ENCODE measurements at places on chromosomes 7 and 10.

DNA sequence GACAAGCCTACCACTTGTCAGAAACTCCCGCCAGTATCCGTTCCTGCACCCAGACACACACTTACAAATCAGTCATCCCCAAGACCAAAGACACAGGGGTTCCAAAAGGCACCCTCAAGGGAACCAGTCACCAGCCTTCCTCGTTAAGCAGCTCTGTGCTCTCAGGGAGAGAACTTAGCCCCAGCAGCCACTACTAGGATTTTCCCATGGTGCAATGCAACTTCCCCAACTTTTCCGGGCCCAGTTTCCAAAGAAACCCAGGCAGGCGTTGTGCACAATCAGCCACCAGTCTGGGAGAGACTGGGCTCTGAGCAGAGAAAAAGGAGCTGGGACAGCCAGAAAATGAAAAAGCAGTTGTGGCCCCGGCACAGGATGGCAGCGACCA, 1.2 kb downstream of the DLG5 start:
- no peak for DNase-seq

- DNase-seq: no peak
Measured at GRCh38 chr10:116988311-116988710, 16.7 kb downstream of the SHTN1 start.

DNA sequence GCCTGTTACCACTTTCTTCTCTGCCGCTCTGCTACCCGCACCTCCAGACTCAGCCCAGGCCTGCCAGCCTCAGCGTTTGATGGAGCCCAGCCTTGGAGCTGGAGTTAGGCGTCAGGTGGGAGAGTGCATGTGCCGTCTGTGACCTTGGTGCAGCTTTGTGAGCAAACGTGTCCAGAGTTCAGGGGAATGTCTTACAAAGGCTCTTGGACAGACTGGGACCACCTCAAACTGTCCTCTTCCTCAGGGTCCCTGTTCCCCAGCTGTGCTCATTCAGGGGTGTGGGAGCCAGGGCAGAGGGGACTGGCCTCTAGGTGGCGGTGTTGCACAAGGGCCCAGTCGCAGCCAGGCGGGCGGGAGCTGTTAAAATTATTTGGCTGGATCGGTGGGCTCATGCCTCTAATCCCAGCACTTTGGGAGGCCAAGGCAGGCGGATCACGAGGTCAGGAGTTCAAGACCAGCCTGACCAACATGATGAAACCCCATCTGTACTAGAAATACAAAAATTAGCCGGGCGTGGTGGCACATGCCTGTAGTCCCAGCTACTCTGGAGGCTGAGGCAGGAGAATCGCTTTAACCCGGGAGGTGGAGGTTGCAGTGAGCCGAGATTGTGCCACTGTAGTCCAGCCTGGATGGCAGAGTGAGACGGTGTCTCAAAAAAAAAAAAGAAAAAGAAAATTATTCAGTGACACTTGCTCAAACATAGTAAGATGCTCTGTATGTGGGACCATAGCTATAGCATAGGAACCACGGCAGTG, 89.2 kb downstream of the ADCY1 start:
- DNase-seq: no peak

DNA sequence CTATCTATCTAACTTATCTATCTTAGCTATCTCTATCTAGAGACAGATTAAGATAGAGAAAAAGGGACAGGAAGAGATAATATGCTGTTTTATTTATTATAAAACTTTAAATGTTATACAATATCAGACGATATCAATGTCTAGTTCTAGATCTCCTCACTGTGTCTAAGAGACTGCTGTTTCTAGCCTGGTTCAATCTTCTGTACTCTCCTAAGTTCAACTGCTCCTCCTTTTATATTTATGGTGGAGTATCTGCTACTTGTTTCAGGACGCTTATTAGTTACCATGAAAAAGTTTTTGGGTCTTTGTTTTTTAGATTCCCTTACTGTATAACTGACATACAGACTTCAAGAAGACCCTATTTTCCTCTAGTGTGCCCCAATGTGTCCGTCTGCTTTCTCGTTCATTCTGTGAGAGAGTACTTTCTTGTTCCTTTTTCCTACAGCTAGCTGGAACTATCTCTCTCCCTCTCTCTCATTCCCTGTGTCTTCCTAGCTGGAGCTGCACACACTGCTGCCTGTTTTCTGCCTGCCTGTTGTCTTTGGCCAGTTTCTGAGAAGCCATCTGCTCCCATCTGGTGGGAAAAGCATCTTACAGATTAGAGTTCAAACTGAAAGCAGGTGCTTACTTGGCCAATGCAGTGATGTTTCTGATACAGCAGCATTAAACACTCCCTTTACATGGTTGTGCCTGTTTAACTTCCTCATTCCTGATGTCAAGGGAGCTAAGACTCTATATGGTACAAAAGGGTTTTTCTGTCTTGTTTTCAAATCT, 49.4 kb upstream of the ARL4A start:
- no peak for DNase-seq

DNA sequence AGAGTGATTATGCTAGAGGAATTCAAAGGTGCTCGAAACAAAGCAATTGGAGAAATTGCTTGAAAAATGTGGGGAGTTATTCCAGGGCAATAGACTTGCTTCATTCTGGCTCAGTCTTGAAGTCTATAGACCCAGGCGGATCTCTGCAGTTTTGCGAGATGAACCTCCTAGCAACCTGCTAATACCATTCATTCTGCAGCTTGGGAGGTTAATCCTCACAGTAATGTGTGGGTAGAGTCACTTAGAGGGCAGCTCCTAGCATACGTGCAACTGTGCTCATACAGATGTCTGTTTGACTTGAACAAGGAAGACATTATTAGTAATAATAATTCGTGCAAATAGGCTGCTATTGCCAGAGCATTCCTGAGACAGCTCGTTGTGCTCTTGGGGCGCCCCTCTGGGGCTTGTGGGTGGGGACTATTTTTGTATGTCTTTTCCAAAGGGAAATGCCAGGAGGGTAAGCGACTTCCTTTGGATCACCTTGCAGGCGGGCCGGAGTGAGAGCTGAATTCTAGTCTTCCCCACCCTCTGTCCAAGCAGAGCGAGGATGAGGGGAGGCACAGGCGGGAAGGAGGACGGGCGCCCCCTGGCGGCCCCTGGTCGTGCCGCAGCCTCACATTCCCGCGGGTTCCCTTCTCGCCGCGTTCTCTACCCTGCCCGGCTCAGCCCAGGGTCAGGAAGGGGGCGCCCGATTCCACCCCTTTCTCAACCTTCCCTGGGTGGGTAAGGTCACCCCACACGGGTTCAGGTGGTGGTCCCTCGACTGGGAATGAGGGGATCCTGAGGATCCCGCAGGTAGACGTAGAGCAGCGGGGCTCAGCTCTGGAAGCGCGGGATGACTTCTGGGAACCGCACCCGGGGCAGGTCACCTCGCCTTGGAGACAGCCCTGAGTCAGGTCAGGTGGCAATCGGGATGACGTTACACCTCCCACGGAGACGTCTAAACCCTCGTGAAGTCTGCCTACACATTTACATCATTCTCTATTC, 241.5 kb downstream of the PHTF2 start:
- peak; percentile 32 for DNase-seq

Data from activated CD4-positive, alpha-beta T cell treated with anti-CD3 and anti-CD28 coated beads, Interleukin-2, amount 50 U/mL, for 4 hours (primary cell).